ENCODE measurements at places on chromosomes 2 and 18.

GRCh38 chr2:19494241-19494640 lies 135.8 kb upstream of the OSR1 start:
- no peak for DNase-seq

GRCh38 chr2:174522553-174522952 lies 35.7 kb upstream of the GPR155 start:
- DNase-seq, result no peak

GRCh38 chr18:68764016-68764415 lies 33.9 kb upstream of the CCDC102B start:
- no peak for DNase-seq

DNA sequence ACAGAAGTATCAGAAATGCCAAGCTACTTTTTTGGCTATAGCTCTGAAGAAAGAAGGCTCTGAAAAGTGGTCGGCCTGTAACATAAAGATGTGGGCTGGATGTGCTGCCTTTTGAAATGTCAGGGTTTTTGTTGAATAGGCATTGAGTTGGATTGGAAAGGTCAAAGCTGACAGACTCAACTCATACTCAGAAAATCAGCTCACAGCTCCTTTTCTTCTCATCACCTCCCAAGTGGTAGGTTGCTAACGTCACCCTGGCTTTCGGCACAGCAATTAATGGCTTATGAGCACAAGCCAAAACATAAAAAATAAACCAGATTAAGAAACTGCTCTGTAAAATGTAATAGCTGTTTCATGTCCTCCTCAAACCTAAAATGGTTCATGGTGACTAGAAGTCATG lies 68.3 kb downstream of the KCNF1 start:
- no peak for DNase-seq

- no peak for DNase-seq
Measured at GRCh38 chr2:2827046-2827636, 496.1 kb upstream of the MYT1L start.

All from RCC 7860 (cell line).